ENCODE measurements at places on chromosomes 13 and 19.

DNA sequence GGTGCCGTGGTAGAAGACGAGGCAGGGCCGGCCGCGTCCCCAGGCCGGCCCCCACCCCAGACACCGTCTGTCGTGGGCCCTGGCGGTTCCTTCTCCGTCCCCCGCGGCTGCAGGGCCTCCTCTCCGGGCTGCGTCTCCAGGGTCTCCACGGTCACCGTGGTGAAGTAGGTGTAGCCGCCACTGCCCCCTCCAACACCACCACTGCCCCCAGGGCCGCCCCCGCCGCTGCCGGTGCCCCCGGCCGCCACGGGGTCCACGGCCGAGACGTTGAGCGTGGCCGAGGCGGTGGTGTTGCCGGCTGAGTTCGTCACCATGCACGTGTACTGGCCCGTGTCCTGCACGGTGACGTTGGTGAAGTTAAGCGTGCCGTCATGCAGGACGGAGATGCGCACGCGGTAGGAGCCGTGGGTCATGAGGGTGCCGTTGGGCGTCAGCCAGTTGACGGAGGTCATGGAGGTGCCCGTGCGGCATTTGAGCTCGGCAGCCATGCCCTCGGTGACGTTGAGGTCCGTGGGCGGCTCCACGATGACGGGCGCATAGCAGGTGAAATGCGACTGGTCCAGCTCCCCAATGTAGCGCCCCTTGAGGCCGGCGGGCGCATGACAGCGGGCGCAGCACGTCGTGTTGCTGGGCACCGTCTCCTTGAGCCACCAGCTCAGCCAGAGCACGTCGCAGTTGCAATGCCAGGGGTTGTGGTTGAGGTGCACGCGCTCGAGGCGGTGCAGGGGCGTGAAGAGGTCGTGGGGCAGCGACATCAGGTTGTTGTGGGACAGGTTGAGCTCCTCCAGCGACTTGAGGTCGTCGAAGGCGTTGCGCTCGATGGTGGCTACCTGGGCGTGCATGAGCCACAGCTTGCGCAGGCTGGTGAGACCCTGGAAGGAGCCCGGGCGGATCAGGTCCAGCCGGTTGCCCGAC lies 4.6 kb upstream of the ASPDH start:
- H3K36me3 ChIP-seq, result peaks cover 29% of the 10 kb centered on the region
- peak overlapping the region; percentile 53 for H3K4me3 ChIP-seq
- no peak overlapping the region for H3K27ac ChIP-seq
- H3K4me1 ChIP-seq, result peaks cover 13% of the 10 kb centered on the region

DNA sequence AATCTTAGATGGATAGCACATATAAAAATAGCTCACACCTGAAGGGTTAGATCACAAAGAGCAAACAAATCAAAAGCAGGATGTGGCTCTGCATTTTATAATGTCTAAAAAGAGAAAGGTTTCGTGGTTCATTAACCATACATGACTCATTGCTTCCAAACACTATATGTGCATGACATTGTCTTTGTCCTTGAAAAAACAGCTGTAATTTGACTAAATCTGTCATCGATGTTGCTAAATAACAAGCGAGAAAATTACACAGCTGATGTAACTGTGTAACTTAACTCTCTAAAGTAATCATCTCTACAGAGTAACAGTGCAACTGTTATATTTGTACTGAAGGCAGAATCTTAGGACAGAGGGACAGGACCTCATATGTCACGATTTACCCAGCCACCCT lies 383.1 kb upstream of the GPC6 start:
- no peak overlapping the region for H3K27ac ChIP-seq
- no peaks in the 10 kb centered on the region for H3K4me1 ChIP-seq
- H3K27me3 ChIP-seq, result no peaks in the 10 kb centered on the region

DNA sequence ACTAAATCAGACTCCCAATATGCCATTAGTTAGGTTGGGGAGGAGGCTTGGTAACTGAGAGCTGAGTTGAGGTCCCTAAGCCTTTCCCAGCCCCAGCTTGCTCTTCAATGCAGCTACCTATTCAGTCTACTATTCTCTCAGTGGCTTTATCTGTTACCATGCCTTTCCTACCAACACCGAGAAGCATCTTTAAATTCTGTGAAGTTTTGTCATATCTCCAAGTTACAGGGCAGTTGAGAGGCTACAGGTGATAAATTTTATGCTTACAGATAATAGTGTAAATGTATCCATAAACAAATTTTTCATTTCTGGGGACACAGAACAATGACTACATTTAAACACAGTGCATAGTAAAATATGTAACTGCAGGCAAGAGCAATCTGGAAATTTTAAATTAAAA lies 110.6 kb downstream of the ELF1 start:
- no peak overlapping the region for H3K4me3 ChIP-seq
- H3K4me1 ChIP-seq, result no peaks in the 10 kb centered on the region
- H3K27ac ChIP-seq, result no peak overlapping the region
- DNase-seq, result no peak

GRCh38 chr19:29329460-29330134 lies 116.6 kb upstream of the UQCRFS1 start:
- H3K4me1 ChIP-seq, result no peaks in the 10 kb centered on the region
- no peaks in the 10 kb centered on the region for H3K36me3 ChIP-seq
- H3K27ac ChIP-seq, result no peak overlapping the region
- H3K27me3 ChIP-seq, result no peaks in the 10 kb centered on the region

DNA sequence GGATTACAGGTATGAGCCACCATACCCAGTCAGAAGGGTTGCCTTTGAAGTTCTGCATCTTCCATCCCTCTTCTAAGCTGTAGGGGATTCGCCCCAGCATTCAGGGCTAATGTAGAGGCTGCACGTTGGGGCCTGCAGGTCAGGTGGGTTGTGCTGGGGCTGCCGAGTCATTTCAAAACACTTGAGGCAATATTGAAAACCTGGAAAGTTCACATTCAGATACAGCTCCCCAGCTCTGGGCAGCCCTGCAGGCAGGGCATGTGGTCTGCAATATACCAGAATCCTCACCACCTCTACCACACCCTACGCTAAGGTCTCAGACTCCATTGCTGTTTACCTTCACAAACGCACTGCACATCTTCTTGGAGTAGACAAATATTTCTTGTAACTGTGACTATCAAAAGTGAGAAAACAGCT lies 24.6 kb downstream of the CCNE1 start:
- no peaks in the 10 kb centered on the region for H3K27me3 ChIP-seq
- no peaks in the 10 kb centered on the region for H3K36me3 ChIP-seq
- H3K27ac ChIP-seq, result no peak overlapping the region
